Stimulated activated CD8-positive, alpha-beta memory T cell treated with anti-CD3 and anti-CD28 coated beads, Interleukin-4, amount 100 ng/mL, for 4 hours (primary cell): ENCODE measurements at places on chromosomes 11 and 22.

DNA sequence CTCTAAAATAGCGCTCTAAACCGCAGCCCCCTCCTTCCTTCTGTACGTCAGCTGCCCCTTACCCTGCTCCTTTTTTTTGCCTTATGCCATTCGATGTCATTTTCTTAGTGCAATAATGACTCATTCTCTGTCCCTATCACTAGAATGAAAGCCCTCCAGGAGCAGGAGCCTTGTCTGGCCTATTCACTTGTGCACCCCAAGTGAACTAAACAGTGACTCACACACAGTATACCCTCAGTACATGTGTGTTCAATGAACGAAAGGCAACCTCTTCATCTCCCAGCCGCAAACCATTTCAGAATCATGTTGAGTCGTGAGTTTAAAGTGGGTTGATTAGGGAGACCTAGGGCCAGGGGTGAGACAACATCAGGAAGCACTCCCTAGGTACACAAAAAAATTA, 50.7 kb upstream of the SPATA19 start:
- DNase-seq: no peak

DNA sequence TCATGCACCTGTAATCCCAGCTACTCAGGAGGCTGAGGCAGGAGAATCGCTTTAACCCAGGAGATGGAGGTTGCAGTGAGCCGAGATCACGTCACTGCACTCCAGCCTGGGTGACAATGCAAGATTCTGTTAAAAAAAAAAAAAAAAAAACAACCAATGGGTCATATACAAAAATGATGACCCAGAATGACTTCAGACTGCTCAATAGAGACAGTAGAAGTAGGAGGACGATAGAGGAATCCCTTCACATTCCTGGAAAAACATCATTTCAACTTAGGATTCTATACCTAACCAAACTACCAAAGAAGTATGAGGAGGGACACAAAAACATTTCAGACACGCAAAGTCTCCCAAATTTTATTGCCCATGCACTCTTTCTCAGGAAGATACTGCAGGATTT, 14.1 kb upstream of the CBX7 start:
- no peak for DNase-seq

- DNase-seq: no peak
These were observed 224.0 kb upstream of the NARS2 start for GRCh38 chr11:78798663-78799062.

DNA sequence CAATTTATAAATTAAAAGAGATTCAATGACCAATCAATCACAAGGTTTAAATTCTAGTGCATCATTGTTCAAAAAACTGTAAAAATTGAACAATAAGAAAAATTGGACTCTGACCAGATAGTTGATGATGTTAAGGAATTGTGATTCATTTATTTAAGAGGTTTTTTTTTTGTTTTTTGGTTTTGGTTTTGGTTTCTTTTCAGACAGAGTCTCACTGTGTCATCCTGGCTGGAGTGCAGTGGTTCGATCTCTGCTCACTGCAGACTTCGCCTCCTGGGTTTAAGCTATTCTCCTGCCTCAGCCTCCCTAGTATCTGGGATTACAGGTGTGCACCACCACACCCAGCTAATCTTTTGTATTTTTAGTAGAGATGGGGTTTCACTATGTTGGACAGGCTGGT, 17.1 kb upstream of the EIF3M start:
- DNase-seq: no peak

DNA sequence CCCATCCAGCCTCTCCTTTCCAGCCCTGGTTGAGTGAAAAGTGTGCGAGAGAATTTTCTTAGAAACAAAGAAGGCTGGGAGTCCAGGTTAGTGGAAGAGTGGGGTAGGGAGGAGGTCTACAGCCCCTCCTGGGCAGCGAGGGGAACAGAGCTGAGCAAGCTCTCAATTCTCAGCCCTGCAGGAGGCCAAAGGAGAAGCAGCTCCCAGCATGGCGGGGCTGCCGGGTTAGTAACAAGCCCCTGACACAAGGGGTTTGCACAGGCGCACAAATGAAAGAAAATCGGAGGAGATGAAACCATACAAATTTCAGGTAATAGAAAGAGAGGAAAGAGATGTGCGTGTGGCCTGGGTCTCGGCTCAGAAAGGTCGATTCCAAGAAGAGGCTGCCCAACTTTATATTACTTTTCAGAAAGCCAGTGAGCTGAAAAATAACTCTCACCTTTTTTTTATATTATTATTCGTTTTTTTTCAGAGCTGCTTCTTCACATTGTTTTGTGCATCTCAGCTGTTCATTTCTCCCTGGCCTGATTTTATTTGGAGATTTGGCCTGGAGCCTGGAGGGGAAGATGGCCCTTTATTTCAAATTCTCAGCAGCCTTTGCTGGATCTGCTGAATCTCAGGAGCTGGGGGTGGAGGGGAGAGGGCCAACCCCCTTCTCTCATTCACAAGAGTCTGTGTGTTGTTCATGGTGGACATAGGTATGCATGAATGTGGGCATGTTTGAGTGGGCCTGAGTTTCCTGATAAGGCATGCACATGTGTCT, 583.2 kb downstream of the BUD13 start:
- no peak for DNase-seq

DNA sequence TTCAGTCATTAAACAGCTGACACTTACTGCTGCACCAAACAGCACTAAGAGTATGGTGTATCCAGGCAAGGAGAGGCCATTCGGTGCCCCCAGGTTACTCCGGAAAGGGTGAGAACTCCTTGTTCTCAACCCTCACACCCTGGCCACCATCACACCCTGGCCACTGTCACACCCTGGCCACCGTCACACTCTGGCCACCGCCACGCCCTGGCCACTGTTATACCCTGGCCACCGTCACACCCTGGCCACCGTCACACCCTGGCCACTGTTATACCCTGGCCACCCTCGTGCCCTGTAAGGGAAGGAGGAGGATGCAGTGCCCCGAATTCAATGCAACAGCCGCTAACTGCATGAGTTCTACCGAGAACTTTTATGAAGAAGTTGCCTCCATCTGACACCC, 644.4 kb downstream of the TBC1D22A start:
- no peak for DNase-seq

GRCh38 chr11:4125141-4125540, 30.5 kb downstream of the RRM1 start:
- no peak for DNase-seq

GRCh38 chr11:28559492-28559891, 451.3 kb downstream of the METTL15 start:
- no peak for DNase-seq

DNA sequence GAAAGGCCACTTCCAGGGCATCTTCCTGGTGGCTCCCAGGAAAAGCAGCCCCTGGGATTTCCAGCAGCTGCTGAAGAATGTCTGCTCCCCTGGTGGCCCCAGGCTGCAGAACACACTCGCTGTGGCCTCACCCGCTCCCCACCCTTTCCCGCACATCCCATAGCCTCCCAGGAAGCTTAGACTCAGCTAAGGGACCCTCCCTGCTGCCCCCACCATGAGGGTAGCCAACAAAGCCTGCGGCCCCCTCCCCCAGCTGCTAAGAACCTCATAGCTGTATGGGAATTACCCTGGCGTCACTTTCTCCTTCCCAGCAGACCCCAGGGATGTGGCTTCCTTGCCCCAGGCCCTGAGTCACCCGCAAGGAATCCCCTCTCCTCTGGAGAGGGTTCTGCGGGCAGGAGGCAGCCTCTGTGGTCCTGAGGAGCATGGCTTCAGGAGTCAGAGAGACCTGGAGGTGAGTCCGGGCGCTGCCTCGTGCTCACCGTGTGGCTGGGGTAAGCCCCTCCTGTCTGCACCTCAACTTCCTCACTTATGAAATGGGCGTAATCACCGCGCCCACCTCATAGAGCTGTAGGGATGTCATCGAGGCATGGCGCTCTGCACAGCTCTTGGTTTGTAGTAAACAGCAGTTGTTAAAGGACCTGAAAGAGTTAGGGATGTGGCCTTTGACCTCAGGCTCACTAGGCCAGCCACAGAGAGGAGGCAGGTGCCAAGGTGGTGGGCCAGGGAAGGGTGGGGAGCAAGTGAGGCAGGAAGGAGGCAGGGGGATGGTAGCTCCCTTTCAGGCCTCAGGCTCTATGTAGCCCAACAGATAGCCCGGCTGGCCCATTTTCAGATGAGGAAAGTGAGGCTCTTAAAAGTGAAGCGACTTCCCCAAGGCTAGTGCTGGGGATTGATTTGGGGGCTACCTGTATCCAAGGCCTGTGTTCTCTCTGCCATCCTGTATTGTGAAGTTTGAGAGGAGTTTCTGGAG, 71.2 kb downstream of the LRRC32 start:
- DNase-seq: no peak

- DNase-seq: no peak
These were observed 52.0 kb downstream of the RELT start for GRCh38 chr11:73428227-73428626.

DNA sequence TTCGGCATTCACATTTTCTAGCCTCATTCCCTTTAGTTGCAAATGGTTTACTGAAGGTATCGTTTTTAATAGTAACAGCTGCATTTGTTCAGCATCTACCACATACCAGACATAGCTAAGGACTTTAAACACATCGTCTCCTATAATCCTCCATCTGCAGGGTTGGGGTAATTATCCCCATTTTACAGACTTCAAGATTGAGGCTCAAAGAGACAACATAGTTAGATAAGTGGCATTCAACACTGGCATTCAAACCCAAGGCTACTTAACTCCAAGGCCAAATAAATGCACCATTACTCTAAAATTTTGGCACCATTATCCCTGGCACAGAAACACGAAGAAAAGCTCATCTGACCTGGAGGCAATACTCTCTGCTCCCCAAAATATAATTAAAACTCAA, 28.5 kb downstream of the SMCO4 start:
- no peak for DNase-seq

- DNase-seq: no peak
These were observed 1.7 kb downstream of the PDE3B start for GRCh38 chr11:14645015-14645912.

- no peak for DNase-seq
These were observed 29.8 kb downstream of the LMO1 start for GRCh38 chr11:8233691-8234424.

DNA sequence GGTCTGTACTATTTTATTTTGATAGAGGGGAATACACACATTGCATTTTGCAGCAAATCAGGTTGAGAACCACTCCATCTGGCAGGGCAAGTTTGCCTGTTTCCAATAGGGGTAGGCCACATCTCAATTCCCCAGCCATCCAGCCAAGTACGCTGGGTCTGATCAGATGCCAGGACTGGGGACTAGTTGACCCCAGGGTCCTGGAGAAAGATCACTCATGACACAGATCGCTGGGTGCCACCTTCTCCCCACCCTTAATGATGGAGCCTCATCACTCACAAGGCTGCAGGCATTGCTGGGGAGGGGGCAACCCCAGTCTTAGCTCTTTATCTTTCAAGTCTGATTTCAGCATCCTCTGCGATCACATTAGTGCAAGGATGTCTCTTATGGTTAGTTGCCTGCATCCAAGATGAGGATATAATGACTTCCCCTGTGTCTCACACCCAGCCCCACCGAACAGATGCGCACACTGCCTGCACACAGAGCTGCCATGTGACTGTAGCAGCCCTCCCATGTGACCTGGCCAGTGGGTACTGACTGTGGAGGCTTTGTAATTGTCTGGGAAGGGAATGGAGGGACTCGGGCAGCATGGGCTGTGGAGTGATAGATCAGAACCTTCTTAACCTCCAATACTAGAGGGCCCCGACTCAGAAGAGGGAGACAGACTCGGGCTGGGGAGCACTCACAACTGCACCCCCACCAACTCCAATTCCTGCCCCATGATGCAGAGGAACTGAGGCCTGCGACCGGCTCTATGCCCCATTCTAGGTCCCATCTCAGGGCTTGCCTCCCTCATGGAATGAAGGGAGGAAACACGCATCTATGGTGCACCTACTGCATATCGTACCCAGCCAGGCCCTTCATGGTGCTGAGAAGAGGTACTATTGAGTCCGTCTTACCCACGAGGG, 155.8 kb downstream of the DSCAML1 start:
- DNase-seq: no peak

- DNase-seq: no peak
These were observed 88.4 kb upstream of the CD44 start for GRCh38 chr11:35050541-35050995.

- no peak for DNase-seq
These were observed 2120.0 kb upstream of the RAG2 start for GRCh38 chr11:38718049-38718448.

DNA sequence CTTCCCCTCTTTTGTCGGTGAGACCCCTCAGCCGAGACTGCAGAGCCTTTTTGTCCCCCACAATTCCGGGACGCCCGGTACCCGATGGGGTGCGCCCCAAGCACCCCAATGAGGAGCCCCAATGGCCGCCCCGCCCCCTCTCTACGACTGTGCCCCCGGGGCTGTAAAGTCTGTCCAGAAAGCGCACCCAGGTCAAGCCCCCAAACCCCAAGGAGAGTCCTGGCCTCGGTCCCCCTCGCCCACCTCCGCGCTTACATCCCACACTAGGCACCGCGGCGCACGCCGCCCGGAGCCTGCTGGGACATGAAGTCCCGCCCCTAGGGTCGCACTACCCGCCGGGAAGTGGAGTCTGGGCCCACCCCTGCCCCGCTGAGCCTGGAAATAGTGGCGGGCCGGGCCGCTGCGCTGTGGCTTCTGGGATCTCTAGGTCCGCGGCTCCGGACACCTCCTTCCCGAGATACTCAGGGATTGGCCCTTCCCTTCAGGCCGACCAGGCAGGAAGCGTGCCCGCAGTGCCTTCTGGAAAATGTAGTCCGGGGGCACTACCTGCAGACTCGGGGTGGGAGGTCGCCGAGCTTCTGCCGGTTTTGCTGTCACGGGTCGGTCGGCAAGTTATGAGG, at the start of gene MEN1:
TSS of gene MEN1 (minus strand) at position 281 of the 620 bp plus-strand sequence. CDS start 442 bp downstream, outside the sequence.
- DNase-seq: peak; percentile 59

GRCh38 chr22:28398355-28398754, 281.3 kb downstream of the TTC28 start:
- DNase-seq: no peak

- DNase-seq: no peak
These were observed 767.8 kb upstream of the LUZP2 start for GRCh38 chr11:23729088-23729487.

GRCh38 chr11:2142762-2143202, 3.6 kb upstream of the IGF2 start:
- no peak for DNase-seq

DNA sequence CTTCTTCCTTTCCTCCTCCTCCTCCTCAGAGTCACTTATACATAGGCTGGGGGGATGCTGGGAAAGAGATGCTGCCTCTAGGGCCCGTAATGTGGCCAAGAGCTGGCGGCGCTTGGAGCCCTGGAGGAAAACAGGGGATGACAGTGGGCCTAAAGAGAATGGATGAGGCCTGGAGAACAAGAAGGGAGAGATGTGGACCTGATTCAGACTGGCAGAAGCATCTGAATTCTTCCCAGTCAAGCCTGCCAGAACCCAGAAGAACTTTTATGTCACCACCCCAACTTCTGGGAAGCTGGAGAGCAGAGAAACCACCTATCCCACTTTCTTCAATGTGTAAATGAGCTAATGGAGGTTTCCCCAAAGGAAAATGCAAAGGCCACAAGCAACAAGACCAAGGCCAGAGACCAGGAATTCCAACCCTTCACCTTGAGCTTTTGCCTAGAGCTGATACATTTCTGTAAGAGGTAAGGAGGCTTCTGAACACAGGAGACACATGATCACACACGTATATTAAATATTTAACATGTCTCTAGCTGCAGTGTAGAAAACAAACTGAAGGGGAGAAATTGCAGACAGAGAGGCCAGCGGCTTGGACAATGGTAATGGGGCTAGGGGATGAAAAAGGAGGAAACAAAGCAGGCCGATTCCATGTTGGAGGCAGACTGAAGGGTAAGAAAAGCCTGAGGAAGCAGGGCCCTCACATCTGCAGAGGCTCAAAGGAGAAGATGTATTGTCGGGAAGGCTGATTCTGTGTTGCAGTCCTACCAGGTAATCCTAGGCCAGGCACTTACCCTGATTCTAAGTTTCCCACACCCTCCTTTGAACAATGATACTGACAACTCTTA, 1.1 kb downstream of the RRP8 start:
- no peak for DNase-seq
